ENCODE measurements at places on chromosomes 7 and 10.

- no peak for DNase-seq
Observed at GRCh38 chr10:557792-558328, 131.6 kb downstream of the DIP2C start.

DNA sequence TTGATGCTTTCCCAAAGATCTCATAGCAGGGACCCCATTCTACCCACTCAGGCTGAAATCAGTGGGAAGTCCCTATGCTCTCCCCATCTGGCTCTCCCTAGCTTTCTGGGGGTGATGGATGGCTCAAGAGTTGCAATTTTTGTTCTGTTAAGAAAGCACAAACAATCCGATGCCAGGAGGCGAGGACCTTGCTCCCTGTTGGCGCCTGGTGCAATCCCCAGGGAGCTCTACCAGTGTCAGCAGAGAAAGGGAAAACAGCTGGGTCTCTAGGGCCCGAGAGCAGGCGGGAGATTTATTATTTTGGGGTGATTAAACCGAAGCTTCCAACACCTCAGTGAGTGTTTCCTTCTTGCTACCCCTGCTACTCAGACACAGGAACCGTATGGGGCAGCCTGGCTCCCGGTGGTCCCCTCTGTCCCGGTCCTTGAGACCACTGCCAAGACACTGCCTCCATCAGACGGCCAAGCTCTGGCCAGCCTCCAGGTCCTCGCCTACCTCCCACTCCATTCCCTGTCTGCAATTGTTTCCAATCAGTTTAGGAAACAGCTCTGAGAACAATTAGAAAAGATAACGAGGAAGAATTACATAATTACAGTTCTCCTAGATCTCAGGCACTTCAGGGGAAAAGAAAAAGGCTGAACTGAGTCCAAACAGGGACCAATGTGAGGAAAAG, 147.9 kb downstream of the PLXNA4 start:
- DNase-seq, result no peak

- DNase-seq, result no peak
Observed at GRCh38 chr7:49927631-49928030, 154.2 kb downstream of the VWC2 start.

DNA sequence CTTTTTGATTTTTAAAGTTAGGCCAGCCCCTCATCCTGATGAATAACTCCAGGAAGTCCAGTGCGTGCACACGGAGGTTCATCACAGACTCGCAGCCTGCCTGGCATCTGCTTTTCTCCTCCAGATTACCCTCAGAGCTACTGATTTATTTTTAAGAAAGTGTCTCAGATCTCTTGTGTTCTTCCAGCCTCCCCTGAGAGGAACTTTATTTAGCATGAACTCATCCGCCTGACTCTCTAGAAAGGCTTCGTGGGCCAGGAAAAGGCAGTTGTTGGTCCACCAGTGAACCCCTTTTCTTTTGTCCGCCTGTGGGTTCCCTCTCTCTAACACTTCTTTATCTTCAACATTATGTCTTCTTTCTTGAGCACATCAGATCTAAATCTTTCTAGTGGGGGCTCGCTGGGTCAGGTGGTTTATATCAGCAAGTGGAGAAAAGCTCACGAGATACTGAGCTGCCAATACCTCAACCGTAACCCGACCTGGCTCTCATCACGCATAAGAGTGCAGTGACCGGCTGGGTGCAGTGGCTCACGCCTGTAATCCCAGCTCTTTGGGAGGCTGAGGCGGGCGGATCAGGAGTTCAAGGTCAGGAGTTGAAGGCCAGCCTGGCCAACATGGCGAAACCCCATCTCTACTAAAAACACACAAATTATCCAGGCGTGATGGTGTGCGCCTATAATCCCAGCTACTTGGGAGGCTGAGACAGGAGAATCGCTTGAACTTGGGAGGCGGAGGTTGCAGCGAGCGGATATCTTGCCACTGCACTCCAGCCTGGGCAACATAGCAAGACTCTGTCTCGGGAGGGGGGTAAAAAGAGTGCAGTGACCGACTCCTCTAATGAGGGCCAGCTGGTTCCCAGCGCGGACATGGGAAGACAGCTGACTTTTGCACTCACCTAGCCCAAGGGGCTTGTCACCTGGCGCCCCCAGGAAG, 162.3 kb downstream of the CCDC3 start:
- no peak for DNase-seq

- DNase-seq, result no peak
Observed at GRCh38 chr7:150413640-150414081, 34.5 kb downstream of the ZNF775 start.

DNA sequence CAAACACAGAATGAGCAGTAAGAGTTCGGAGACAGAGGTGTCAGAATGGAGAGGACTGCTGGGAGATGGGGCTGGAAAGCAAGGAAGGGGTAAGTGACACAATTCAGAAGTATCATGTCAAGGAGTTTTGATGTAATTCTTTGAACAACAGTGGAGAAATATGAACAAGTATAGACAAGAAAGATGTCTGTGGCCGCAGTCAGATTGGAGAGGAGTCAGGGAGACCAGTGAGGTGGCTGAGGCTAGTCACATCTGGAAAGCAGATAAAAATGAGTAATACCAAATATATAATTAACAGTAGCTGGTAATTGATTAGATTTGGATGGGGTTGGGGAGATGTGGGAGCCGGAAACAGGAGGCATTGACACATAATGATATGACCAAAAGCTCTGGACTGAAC, 540.9 kb downstream of the SUGCT start:
- no peak for DNase-seq

- DNase-seq, result no peak
Observed at GRCh38 chr10:133565441-133566294, at the start of gene SYCE1. SYCE1 (minus strand) TSS chr10:133565583; CDS start chr10:133565529, 54 bp downstream.

GRCh38 chr10:86283466-86284287, 82.9 kb downstream of the GRID1 start:
- no peak for DNase-seq

Measured in stimulated activated CD8-positive, alpha-beta memory T cell treated with anti-CD3 and anti-CD28 coated beads, Interleukin-4, amount 100 ng/mL, for 4 hours (primary cell).